ENCODE measurements at places on chromosomes 16 and 17.

DNA sequence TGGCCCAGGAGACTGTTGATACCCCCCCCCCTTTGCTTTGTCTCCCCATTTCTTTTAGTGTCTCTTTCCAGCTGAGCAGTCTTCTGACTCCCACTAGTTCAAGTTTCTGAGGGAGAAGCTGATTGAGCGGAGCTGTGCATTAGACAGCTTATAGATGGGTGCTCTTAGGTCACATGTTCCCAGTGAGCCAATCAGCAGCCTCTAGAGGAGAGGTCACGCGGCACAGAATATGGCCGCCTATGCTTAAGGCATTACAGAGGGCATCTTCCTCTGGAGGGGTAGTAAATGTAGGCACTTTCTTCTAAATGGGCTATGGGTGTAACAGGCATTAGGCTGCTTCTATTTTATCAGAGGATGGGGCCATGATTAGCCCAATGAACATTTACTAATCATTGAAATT lies 131.6 kb downstream of the CDH13 start:
- no peak for DNase-seq

DNA sequence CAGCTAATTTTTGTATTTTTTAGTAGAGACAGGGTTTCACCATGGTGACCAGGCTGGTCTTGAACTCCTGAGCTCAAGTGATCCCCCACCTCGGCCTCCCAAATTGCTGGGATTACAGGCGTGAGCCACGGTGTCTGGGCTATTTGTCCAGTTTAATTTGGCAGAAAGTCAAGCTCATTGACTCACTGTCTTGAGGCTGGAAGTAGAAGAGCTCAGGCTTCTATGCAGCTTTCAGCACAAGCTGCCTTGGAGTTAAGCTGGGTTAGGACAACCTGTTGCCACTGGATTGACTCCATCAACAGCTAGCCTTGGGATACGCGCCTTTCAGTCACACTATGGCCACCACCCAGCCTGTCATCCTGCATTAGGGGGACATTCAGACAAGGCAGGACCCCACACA lies 76.2 kb upstream of the DNAH17 start:
- DNase-seq = no peak

- no peak for DNase-seq
Measured at GRCh38 chr17:29621751-29622194, 939 bp downstream of the CORO6 start.

GRCh38 chr16:67673712-67674580 lies 7.3 kb downstream of the C16orf86 start:
- no peak for DNase-seq

DNA sequence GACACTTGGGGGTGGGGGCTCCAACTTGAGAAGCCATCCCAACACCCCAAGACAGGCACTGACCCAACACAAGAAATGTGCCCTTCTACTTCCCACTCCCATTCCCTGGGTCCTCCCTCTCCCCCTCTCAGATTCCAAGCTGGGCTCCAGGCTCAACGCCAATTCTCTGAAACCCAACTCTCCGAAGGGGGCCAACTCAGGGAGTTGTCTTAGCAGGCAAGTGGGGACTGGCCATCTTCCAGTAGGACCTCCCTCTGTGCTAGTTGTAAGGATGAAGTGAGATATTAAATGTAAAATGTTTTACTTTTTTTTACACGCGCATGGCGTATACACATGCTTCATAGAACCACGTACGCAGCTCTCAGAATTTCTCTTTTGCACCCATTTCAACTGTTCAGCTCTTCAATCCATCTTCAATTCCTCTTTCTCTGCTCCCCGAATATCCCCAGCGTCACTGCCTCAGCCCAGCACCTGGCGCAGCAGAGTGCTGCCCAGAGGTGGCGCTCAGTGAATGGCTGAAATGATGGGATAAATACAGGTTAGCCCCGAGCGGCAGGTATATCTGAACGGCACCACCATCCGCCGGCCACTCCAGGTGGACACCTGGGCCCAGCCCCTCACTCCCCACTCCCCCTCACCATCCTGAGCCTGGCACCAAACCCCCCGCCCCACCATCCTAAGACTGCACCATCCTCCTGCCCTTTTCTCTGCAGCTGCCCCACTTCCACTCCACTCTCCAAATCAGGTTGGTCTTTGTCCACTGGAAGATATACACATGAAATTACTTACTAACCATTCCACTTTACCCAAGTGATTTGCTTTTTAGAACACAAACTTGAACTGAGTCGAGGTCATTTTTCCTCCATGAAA lies 43.9 kb upstream of the TNRC6C start:
- no peak for DNase-seq

- DNase-seq = no peak
Measured at GRCh38 chr16:82567175-82567574, 59.6 kb upstream of the CDH13 start.

DNA sequence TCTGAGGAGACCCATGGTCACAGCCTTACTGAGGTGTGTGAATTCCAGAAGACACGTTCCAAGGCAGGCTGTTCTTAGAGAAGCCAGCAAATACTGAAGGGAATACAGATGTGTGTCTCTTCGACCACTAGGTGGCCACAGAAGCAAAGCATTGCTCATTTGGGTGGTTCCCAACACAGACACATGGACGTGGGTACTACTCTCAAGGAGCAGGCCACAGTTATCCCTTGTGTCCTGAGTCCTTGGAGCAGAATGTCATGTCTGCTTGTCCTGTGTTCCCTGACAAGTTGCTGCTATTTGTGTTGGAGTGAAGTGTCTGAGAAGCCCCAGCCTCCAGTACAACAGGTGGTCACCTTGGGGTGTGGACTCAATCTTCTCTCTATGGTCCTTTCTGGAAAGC lies 30.3 kb downstream of the HMOX2 start:
- peak; percentile 85 for DNase-seq

- no peak for DNase-seq
Measured at GRCh38 chr17:17732444-17732843, 51.2 kb downstream of the RAI1 start.

GRCh38 chr17:35287286-35287811 lies 44.5 kb downstream of the SLFN5 start:
- no peak for DNase-seq

- peak; percentile 81 for DNase-seq
Measured at GRCh38 chr17:48878920-48879898, 13.4 kb upstream of the ATP5MC1 start.

GRCh38 chr17:57544834-57545463 lies 200.2 kb downstream of the CCDC182 start:
- no peak for DNase-seq

DNA sequence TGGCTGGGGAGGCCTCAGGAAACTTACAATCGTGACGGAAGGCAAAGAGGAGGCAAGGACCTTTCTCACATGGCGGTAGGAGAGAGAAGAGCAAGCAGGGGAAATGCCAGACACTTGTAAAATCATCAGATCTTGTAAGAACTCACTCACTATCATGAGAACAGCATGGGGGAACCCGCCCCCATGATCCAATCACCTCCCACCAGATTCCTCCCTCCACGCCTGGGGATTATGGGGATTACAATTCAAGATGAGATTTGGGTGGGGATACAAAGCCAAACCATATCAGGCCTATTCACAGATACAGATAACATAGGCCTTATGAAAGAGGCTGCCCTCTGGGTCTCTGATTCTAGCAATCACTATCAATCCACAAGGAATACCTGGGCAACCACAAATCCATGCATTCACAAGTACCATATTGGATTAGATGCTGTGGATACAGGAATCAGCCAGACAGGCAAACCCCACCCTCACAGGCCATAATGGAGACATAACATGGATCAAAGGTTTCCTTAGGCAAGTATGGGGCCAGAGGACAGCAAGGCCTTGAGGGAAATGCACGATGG lies 284.9 kb downstream of the SOX9 start:
- no peak for DNase-seq

DNA sequence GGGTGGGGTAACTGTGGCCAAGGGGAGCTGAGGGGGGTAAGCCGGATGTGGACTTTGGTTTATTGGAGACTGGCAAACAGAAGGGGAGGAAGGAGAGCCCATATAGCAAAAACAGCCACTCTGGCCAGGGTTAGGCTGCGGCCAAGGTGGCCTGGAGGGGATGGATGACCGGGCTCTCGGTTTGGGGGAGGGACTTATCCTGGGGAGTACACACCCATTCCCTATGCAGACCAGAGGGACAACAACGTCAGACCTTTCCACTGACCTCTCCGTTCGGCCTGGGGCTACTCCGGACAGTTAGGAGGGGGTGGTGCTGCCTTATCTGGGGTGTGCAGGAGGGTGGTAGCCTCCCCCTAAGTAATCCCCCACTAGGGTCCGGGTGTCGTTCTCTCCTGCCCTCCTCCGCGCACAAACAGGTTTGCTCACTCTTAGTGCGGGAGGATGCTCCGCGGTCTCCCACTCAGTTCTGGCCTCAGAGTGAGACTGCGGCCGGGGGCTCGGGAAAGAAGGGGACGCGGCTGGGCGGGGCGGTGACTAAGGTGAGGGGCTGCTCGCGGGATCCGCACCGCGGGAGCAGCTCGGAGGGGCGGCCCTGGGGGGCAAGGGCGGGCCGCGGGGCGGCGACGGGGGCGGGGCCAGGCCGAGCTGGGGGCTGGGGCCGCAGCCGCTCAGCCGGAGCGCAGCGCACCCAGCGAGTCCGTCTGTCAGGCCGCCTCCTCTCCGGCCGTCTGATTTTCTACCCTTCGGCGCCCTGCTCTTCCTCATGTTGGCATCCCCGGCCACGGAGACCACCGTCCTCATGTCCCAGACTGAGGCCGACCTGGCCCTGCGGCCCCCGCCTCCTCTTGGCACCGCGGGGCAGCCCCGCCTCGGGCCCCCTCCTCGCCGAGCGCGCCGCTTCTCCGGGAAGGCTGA lies at the start of gene WNK4:
WNK4 (plus strand) TSS at position 675 of the 915 bp plus-strand sequence; CDS start at position 764, 89 bp downstream.
- DNase-seq = peak; percentile 15

DNA sequence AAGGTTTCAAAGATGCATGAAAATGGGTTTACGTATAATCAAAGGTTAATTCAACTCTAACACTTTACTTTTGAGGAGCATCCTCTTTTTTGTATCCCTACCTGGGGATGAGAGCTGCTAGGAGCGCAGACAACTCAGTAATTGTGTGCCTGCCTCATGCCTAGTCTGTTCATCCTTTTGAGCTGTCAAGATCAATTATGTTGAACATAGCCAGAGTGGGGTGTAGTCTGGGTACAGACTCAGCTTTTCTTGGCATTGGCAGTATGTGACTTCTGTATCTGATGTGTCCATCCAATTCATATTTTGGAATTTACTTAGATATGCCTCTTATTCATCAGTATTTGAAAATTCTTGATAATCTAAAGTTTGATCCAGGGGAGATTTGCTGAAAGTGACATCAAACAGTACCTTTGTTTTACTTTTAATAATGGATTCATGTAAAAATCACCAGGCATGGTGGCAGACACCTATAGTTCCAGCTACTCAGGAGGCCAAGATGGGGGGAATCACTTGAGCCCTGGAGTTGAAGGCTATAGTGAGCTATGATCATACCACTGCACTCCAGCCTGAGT lies 24.1 kb downstream of the PRKCA start:
- no peak for DNase-seq

- no peak for DNase-seq
Measured at GRCh38 chr16:49674990-49675389, 180.9 kb downstream of the ZNF423 start.

- DNase-seq = peak; percentile 21
Measured at GRCh38 chr17:20083156-20083859, 74.1 kb downstream of the SPECC1 start.

GRCh38 chr17:65537343-65537844 lies 24.1 kb downstream of the AXIN2 start:
- DNase-seq = no peak

GRCh38 chr16:52650789-52651188 lies 103.8 kb upstream of the TOX3 start:
- no peak for DNase-seq

DNA sequence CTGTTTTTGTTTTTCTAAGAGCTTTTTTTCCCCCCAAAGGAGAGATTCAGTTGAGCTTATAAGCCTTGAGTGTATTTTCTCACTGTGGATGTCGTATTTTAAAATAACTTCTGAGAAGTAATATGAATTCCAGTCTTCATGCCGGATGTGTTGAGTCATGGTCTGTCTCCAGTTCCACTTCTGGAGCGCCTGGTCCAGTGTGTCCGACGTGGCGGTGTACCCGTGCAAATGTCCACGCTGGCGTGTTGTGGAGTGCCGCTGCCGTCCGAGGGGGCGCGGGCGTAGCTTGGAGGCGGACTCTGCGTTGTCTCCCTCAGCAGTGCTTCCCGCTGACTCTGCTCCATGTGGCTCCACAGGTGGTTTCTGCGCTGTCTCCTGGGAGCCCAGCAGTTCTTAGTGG lies 60.9 kb upstream of the ZNF750 start:
- DNase-seq = no peak

DNA sequence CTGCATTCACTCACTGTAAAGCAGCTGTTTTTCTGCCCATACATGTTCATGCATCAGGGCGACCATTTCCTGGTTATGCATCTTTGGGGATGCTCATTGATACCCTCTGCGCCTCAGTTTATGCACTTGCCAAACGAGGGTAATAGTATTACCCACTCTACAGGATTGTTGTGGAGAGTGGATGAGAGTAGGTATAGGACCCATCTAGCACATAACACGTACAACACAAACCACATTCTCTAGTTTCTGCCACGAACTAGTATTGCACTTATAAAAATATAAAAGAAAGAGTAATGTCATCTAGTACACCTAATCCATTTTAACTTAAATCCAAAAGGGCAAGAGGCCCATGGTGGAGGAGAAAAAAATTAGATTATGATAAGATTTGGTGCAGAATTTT lies 231.7 kb downstream of the SLC39A11 start:
- DNase-seq = no peak

DNA sequence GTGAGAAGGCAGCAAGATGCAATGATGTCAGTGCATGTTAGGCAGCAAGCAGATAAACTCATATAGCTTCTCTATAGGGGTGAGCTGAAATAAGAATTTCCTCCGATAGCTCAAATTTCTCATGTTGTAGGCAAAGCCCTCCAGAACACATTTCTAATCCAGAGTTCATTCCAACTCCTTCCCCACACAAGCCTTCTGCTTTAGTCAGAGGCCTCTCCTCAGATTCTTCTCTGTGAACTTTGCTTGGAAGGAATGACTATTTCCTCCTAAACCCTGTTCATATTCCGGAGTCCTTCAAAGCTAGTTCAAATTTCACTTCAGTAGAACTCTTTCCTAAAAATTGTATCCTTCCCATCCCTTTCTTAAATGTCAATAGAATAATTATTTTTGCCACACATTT lies 144.8 kb downstream of the KCNJ2 start:
- no peak for DNase-seq

DNA sequence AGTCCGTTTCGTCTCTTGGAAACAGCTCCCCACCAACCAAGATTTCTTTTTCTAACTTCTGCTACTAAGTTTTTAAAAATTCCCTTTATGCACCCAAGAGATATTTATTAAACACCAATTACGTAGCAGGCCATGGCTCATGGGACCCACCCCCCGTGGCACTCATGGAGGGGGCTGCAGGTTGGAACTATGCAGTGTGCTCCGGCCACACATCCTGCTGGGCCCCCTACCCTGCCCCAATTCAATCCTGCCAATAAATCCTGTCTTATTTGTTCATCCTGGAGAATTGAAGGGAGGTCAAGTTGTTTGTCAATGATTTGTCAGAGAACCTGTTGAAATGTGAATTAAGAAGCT lies 48.2 kb downstream of the IL21R start:
- DNase-seq = no peak

DNA sequence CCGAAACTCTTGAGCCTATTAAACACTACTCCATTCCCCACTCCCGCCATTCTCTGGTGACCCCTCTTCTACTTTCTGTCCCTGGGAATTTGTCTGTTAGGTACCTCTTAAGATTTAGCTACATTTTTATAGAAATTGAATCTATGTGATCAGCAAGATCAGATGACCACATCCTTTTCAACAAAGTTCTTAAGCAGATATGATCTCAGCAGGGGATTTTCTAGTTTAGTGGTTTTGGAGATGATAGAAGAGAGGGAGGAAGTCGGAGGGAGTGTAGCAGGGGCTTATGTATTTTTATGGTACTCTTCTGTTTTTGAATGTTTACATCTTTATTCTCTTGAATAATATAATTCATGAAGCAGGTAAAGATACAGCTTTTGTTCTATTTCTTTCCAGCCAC lies 40.8 kb downstream of the RPA1 start:
- DNase-seq = no peak
